ENCODE measurements at places on chromosomes 1 and 21. TPM values are rescaled to one million over a fixed set of nuclear protein-coding genes. Genes with fewer than 3 reads are reported as not detected.

Gene NBPF6
- not detected for total RNA-seq

DNA sequence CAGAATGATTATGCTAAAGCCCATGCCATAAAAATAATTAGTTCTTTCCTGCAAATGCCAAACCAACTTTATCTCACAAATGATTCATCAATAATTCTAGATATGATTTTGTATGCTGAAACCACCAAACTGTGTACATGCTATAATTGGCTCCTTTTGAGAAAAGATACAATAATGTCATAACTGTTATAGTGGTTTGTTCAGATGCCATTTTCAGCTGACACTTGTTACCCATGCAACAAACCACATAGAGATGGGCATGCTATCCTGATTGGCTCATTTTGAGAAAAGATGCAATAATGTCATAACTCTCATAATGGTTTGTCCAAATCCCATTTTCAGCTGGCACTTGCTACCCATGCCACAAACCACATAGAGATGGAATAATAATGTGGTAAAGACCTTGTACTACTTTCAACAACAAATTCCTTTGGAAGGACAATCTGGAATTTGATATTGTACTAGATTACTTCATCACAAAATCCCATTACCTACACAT, 283.8 kb downstream of the TPR start:
- no peaks in the 10 kb centered on the region for H3K36me3 ChIP-seq
- no peaks in the 10 kb centered on the region for H3K4me1 ChIP-seq

DNA sequence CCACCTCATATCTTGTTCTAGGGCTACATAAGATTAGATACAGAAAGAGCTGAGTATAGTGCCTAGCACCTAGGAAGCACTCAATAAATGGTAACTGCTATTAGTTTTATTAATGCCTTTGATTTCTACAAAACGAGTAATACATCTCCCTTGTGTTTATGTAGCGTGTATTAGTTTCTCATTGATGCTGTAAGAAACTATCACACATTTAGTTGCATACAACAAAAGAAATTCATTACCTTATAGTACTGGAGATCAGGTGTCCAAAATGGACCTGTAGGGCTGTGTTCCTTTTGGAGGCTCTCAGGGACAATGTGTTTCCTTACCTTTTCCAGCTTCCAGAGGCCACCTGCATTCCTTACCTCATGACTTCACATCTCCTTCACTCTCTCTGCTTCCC, 961 bp upstream of the ERO1B start:
- H3K4me1 ChIP-seq: peaks cover 42% of the 10 kb centered on the region
- peaks cover 1% of the 10 kb centered on the region for H3K27me3 ChIP-seq
- DNase-seq: no peak
- no peaks in the 10 kb centered on the region for H3K36me3 ChIP-seq

- no peak for DNase-seq
- no peak overlapping the region for H3K4me3 ChIP-seq
- H3K27ac ChIP-seq: no peak overlapping the region
- no peaks in the 10 kb centered on the region for H3K36me3 ChIP-seq
Measured at GRCh38 chr1:219302697-219303096, 129.0 kb downstream of the LYPLAL1 start.
